Osteocyte (in vitro differentiated cells): ENCODE measurements at places on chromosomes 5 and 9. TPM values are rescaled to one million over a fixed set of nuclear protein-coding genes. Genes with fewer than 3 reads are reported as not detected.
A peak's percentile ranks its signal among the peaks of the same experiment; 100 is the strongest.

The OR1Q1 gene
- not detected in 2 replicates for total RNA-seq

The CARTPT gene
- not detected in 2 replicates for total RNA-seq

- no peaks in the 10 kb centered on the region for H3K4me1 ChIP-seq
- no peaks in the 10 kb centered on the region for H3K27me3 ChIP-seq
- no peak for DNase-seq
- H3K27ac ChIP-seq = no peak overlapping the region
Measured at GRCh38 chr5:123610209-123610608, 98.2 kb downstream of the CSNK1G3 start.

GRCh38 chr5:41764650-41765049 lies 105.6 kb downstream of the OXCT1 start:
- H3K36me3 ChIP-seq = peaks cover 24% of the 10 kb centered on the region
- no peaks in the 10 kb centered on the region for H3K27me3 ChIP-seq
- peaks cover 34% of the 10 kb centered on the region for H3K4me1 ChIP-seq
- H3K4me3 ChIP-seq = no peak overlapping the region

DNA sequence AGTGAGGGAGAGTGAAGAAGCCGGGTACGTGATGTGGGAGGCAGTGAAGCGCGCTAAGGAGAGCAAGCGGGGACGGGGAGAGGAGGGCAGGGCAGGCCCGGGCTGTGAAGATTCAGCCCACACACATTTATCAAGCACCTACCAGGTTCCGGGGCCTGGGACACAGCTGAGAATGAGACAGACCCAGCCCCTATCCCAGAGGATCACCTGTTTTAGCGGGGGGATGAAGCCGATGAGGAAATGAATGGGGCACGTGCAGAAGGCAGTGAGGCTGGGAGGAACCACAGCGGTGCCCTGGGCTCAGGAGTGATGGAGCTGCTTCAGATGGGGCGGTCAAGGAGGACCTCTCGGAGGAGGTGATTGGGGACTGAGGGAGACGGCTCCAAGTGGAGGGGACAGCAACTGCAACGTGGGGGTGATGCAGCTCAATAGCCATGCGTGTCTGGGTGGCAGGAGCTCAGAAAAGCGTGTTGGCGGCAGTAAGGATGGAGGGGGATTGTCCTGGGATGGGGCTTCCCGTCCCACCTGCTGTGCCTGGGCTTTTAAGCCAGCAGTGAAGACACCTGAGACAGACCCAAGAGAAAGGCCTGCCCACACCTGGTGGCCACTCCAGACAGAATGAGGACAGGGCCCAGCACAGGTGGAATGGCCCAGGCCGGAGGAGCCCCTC lies 77.5 kb upstream of the UNC5A start:
- no peaks in the 10 kb centered on the region for H3K36me3 ChIP-seq
- peaks cover 37% of the 10 kb centered on the region for H3K27me3 ChIP-seq
- no peak overlapping the region for H3K27ac ChIP-seq
- peaks cover 4% of the 10 kb centered on the region for H3K4me1 ChIP-seq

DNA sequence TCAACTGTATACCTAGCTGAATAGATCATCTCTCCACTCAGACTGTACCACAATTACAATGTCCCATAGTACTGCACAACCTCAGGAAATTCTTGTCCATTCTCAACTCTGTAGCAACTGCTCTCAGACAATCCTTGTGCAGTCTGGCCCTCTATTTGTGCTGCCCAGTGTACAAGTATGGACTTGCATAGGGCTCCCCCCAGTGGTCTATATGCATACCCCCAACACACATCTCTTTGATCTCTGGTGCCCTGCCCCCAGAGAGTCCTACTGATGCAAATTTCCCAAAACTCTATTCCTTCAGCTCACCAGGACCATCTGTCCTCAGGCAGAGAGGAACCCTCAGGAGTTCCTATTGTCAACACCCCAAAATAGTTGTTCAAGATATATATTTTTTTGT lies 205.3 kb downstream of the SLCO4C1 start:
- H3K4me1 ChIP-seq = no peaks in the 10 kb centered on the region
- no peak overlapping the region for H3K4me3 ChIP-seq
- H3K27ac ChIP-seq = no peak overlapping the region
- DNase-seq = no peak

DNA sequence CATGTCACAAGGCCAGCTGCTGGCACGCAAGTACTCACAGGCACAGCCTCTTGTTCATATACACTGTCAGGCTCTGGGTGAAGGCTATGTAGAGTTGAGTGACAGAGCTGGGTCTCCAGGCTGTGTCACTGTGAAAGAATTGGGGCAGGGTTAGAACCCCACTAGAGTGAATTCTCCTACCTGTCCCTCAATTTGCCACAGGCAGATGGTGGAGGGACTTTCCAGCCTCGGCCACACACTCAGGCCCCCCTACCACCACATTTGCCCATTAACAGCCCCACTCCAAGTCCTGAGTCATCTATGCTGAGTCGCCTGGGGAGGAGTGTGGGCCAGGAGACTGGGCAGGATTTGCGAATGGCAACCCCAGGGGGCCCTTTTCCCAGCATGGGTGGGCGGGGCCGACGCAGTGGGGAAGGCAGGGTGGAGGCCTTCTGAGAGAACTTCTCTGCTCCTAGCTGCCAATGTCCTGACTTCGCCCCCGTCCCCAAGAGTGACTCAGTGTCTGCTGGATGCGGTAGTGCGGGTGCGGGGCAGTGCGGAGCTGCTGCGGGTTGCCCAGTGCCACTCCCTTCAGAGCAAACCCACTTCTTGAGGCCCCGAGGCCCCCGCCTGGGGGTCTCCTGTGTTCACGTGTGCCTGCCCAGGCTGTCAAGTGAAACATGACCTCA lies 50.3 kb upstream of the PSD2 start:
- no peaks in the 10 kb centered on the region for H3K27me3 ChIP-seq
- no peak overlapping the region for H3K4me3 ChIP-seq
- peak; percentile 95 for DNase-seq
- H3K36me3 ChIP-seq = no peaks in the 10 kb centered on the region
- H3K4me1 ChIP-seq = peaks cover 90% of the 10 kb centered on the region
- H3K27ac ChIP-seq = peak overlapping the region; percentile 99

- no peaks in the 10 kb centered on the region for H3K36me3 ChIP-seq
- H3K27me3 ChIP-seq = peaks cover 3% of the 10 kb centered on the region
- no peak overlapping the region for H3K27ac ChIP-seq
- DNase-seq = no peak
- no peak overlapping the region for H3K4me3 ChIP-seq
Measured at GRCh38 chr9:73411494-73411893, 259.8 kb downstream of the ANXA1 start.

GRCh38 chr5:55030220-55030619 lies 6.2 kb downstream of the GZMK start:
- H3K27ac ChIP-seq = peak overlapping the region; percentile 39
- peaks cover 34% of the 10 kb centered on the region for H3K4me1 ChIP-seq
- H3K4me3 ChIP-seq = no peak overlapping the region
- no peaks in the 10 kb centered on the region for H3K27me3 ChIP-seq
- DNase-seq = no peak

- no peak overlapping the region for H3K4me3 ChIP-seq
- no peaks in the 10 kb centered on the region for H3K36me3 ChIP-seq
- H3K4me1 ChIP-seq = peaks cover 16% of the 10 kb centered on the region
- no peak for DNase-seq
Measured at GRCh38 chr9:124140941-124141568, 116.7 kb upstream of the NEK6 start.
